ENCODE measurements at places on chromosomes 4 and X. TPM values are rescaled to one million over a fixed set of nuclear protein-coding genes. Genes with fewer than 3 reads are reported as not detected.
A peak's percentile ranks its signal among the peaks of the same experiment; 100 is the strongest.

GRCh38 chr4:20901851-20902250 lies 201.6 kb downstream of the PACRGL start:
- no peak for DNase-seq

GRCh38 chrX:53287493-53288138 lies 6.2 kb upstream of the IQSEC2 start:
- peak; percentile 60 for DNase-seq

GRCh38 chr4:499567-499966 lies 557 bp downstream of the PIGG start:
- no peak for DNase-seq

Gene ITIH6
- total RNA-seq = not detected

Gene CLGN
- 1.6 TPM for total RNA-seq

Gene LINC00632
- 5.2 TPM for total RNA-seq

Data from fibroblast of villous mesenchyme (primary cell).